ENCODE measurements at places on chromosomes 1 and 21. TPM values are rescaled to one million over a fixed set of nuclear protein-coding genes. Genes with fewer than 3 reads are reported as not detected.

FGR gene
- 0.41 TPM for total RNA-seq

NPPB gene
- total RNA-seq, result 5.4 TPM

MGST3 gene
- total RNA-seq, result 150 TPM

SHE gene
- not detected for total RNA-seq

CRP gene
- not detected for total RNA-seq

SLFNL1 gene
- 0.41 TPM for total RNA-seq

TNNI3K gene
- total RNA-seq, result 1.4 TPM

TRPM2 gene
- 2.9 TPM for total RNA-seq

MYOG gene
- not detected for total RNA-seq

CRYAA gene
- not detected for total RNA-seq

FCRL1 gene
- not detected for total RNA-seq

CNTN2 gene
- not detected for total RNA-seq

PALMD gene
- total RNA-seq, result 0.17 TPM

ILDR2 gene
- 3.8 TPM for total RNA-seq

RCSD1 gene
- 0.21 TPM for total RNA-seq

All from kidney epithelial cell (primary cell).